Hair follicular keratinocyte (primary cell): ENCODE measurements at places on chromosomes 2 and 18. TPM values are rescaled to one million over a fixed set of nuclear protein-coding genes. Genes with fewer than 3 reads are reported as not detected.

NAT8 gene
- total RNA-seq: not detected in 2 replicates

OR6B2 gene
- total RNA-seq: not detected in 2 replicates

DSG1 gene
- 0.38 and 0.55 TPM in 2 replicates for total RNA-seq

CRYBA2 gene
- total RNA-seq: not detected in 2 replicates

SERPINB3 gene
- 9.4 and 14.8 TPM in 2 replicates for total RNA-seq

GPBAR1 gene
- not detected in 2 replicates for total RNA-seq

MYO3B gene
- 1.1 and 2.5 TPM in 2 replicates for total RNA-seq

THUMPD2 gene
- 8.2 and 9.3 TPM in 2 replicates for total RNA-seq

INO80C gene
- total RNA-seq: 18.2 and 20.0 TPM in 2 replicates

SERPINB4 gene
- total RNA-seq: 1.9 TPM in 2 replicates

PLGLB2 gene
- total RNA-seq: 0.23 and 4.1 TPM in 2 replicates

UGT1A8 gene
- total RNA-seq: not detected in 2 replicates

C2orf92 gene
- total RNA-seq: not detected in 2 replicates

DPP10 gene
- 0.78 TPM in 1 of 2 replicates, not detected in the other for total RNA-seq

GPR55 gene
- not detected in 2 replicates for total RNA-seq

SLC20A1 gene
- 87.7 and 102 TPM in 2 replicates for total RNA-seq

CTLA4 gene
- total RNA-seq: not detected in 2 replicates

IL18R1 gene
- total RNA-seq: 2.0 and 2.1 TPM in 2 replicates

CENPA gene
- 8.0 and 21.3 TPM in 2 replicates for total RNA-seq

KLHL30 gene
- total RNA-seq: 0.04 TPM in 1 of 2 replicates, not detected in the other

SLC5A7 gene
- total RNA-seq: not detected in 2 replicates
